CD4-positive, alpha-beta memory T cell (primary cell): ENCODE measurements at places on chromosomes 5 and 9.

DNA sequence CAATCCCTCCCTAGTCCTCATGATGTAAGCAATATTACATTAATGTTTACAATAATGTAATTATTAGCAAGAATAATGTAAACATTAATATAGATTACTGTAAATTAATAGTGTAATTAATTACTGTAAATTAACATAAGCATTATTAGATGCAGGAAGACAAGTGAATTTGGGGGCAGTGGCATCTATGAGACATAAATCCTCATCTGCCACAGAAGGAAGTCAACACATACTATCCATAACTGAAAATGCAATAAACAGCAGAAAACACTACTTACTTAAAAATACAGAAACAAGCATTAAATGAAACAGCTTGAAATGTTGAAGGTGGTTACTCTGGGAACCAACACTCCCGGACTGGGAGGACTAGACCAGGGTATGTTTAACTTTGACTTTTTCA is 685 bp upstream of the NIPSNAP3A start:
- DNase-seq: no peak
- H3K27ac ChIP-seq: peak overlapping the region; percentile 85
- peaks cover 15% of the 10 kb centered on the region for H3K4me1 ChIP-seq
- no peaks in the 10 kb centered on the region for H3K27me3 ChIP-seq
- no peaks in the 10 kb centered on the region for H3K36me3 ChIP-seq
- H3K4me3 ChIP-seq: peak overlapping the region; percentile 89

- H3K4me3 ChIP-seq: no peak overlapping the region
- H3K27me3 ChIP-seq: no peaks in the 10 kb centered on the region
- DNase-seq: no peak
Measured at GRCh38 chr5:150017226-150018005, 16.9 kb downstream of the HMGXB3 start.

GRCh38 chr9:14909961-14910805 is at the start of gene FREM1:
FREM1 (minus strand) TSS chr9:14910428; CDS start chr9:14868977, 41,451 bp downstream.
- H3K4me1 ChIP-seq: no peaks in the 10 kb centered on the region
- no peak within 1 kb of the TSS for H3K4me3 ChIP-seq
- DNase-seq: no peak

GRCh38 chr9:125674981-125675973 is 31.7 kb downstream of the MAPKAP1 start:
- no peak for DNase-seq
- H3K27ac ChIP-seq: no peak overlapping the region
- no peaks in the 10 kb centered on the region for H3K4me1 ChIP-seq
- no peak overlapping the region for H3K4me3 ChIP-seq

GRCh38 chr9:114612272-114612923 is 1.3 kb downstream of the TMEM268 start:
- H3K27me3 ChIP-seq: no peaks in the 10 kb centered on the region
- peak overlapping the region; percentile 77 for H3K4me3 ChIP-seq
- H3K27ac ChIP-seq: peak overlapping the region; percentile 72
- DNase-seq: no peak
- H3K36me3 ChIP-seq: no peaks in the 10 kb centered on the region

GRCh38 chr5:93348231-93348630 is 232.8 kb downstream of the NR2F1-AS1 start:
- no peaks in the 10 kb centered on the region for H3K4me1 ChIP-seq
- no peak for DNase-seq
- H3K36me3 ChIP-seq: no peaks in the 10 kb centered on the region

DNA sequence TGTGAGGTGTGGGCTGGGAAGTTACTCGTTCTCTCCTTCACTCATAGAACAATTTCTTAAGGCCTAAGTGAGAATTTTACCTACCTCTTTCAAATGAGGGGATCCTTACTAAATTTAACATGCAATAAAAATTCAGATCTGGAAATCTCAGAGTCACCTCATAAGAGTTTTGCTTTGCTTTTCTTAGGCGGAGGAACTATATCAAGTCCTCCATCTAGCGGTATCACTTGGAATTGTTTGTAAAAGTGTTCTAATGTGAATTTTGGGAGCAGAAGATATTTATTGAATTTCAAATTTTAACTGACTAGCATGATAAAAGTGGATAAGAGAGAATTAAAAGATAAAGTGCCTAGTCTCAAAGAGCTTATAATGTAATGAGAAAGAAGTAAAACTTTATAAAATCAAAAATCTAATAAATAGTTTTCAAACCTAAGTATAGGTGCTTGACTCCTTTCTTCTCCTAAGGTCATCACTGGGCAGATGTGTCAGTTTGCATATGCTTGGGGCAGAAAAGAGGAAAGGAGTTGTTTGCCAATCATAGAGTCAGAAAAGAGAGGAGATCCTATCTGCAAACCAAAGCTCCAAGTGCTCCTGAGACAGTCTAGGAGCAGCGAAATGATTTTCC is 145.7 kb upstream of the DAB2 start:
- no peaks in the 10 kb centered on the region for H3K27me3 ChIP-seq
- no peak overlapping the region for H3K4me3 ChIP-seq
- no peak overlapping the region for H3K27ac ChIP-seq
- DNase-seq: peak; percentile 11
- H3K4me1 ChIP-seq: no peaks in the 10 kb centered on the region
- no peaks in the 10 kb centered on the region for H3K36me3 ChIP-seq

DNA sequence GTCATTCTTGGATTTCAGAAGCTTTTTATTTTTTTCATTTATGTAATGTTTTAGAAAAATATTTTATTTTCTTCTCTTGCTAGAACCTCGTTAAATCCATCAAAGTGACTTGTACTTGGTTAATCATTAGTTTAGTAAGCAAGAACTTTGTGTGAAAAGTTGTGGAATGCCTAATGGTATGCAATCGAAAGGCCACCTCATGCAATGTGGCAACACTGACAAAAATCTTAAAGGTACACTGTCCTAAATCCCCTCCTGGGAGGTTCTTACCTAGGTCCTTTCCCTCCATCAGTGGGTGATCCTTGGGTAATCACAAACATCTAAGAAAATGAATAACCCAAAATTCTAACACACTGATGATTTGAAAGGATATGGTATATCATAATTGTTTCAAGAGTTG is 304.2 kb downstream of the DNAH5 start:
- H3K27ac ChIP-seq: no peak overlapping the region
- H3K36me3 ChIP-seq: no peaks in the 10 kb centered on the region
- H3K4me1 ChIP-seq: no peaks in the 10 kb centered on the region
- no peak for DNase-seq

GRCh38 chr9:128724744-128725211 is 851 bp upstream of the ZDHHC12 start:
- H3K4me3 ChIP-seq: peak overlapping the region; percentile 95
- peak overlapping the region; percentile 70 for H3K27ac ChIP-seq
- peaks cover 4% of the 10 kb centered on the region for H3K36me3 ChIP-seq
- DNase-seq: no peak
- peaks cover 28% of the 10 kb centered on the region for H3K4me1 ChIP-seq

- peaks cover 8% of the 10 kb centered on the region for H3K4me1 ChIP-seq
- H3K27ac ChIP-seq: no peak overlapping the region
- no peak overlapping the region for H3K4me3 ChIP-seq
- DNase-seq: no peak
- no peaks in the 10 kb centered on the region for H3K36me3 ChIP-seq
Measured at GRCh38 chr5:75148051-75148450, 88.6 kb downstream of the ANKRD31 start.

- DNase-seq: no peak
- no peak overlapping the region for H3K27ac ChIP-seq
- H3K4me1 ChIP-seq: peaks cover 19% of the 10 kb centered on the region
Measured at GRCh38 chr5:131217791-131218190, 46.1 kb upstream of the CDC42SE2 start.

GRCh38 chr5:124212934-124213333 is 533.5 kb downstream of the ZNF608 start:
- H3K27me3 ChIP-seq: no peaks in the 10 kb centered on the region
- no peaks in the 10 kb centered on the region for H3K36me3 ChIP-seq
- H3K4me3 ChIP-seq: no peak overlapping the region
- H3K27ac ChIP-seq: no peak overlapping the region
- H3K4me1 ChIP-seq: no peaks in the 10 kb centered on the region

DNA sequence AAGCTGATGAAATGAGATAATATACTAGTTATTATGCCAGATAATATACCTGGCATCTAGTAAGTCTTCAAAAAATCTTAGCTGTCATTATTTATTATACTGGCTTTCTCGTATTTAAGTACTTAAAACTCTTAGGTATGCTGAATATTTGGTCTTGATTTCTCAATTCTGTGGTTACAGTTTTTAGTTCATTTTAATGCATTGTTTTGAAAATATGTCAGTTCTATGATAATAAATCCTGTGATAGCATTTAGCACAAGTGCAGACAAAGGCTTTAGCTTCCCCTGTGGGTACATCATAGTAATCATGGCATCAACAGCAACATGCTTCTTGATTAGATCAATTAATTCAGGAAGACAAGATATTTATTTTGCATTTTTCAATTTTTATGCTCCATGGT is 133.0 kb downstream of the SMC2 start:
- H3K36me3 ChIP-seq: no peaks in the 10 kb centered on the region
- no peak overlapping the region for H3K27ac ChIP-seq
- no peak for DNase-seq
- no peaks in the 10 kb centered on the region for H3K4me1 ChIP-seq
- no peak overlapping the region for H3K4me3 ChIP-seq
- H3K27me3 ChIP-seq: no peaks in the 10 kb centered on the region

DNA sequence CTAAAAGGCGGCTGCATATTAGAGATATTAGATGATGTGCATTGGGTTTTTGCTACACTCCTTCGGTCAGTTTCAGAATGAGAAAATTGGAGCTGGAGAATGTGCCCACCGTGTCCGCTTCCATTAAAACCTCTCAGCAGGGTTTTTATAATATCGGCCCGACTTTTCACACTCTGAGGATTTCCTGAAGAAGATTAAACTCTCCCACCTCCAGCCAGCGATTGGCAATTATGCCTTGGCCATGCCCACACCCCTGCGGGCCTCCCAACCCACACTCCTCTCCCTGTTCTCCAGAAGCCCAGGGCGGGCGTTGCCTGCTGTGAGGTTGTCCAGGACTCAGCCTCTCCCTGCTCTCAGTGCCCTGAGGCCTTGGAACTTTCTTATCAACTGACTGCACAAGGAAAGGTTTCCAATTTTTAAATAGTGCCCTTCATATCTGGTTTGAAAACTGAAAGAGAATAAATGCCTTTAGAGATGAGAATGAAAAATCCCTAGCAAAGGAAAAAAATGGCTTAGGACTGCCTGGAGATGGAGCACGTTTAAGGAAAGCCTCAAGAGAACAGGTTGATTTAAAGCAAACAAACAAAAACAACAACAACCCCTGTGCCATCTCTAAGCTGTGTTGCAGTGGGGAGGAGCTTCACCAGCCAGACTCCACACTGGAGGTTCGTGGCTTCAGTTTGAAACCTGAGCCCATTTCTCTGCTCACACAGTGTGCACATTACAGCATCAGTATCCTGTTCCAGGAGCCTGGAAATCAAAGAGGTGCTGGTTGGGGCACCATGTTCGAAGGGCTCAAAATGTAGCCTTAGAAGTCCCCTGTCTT is 292.9 kb downstream of the NSG2 start:
- no peaks in the 10 kb centered on the region for H3K4me1 ChIP-seq
- H3K36me3 ChIP-seq: no peaks in the 10 kb centered on the region
- H3K4me3 ChIP-seq: no peak overlapping the region
- DNase-seq: no peak

GRCh38 chr5:53537711-53538110 is 22.7 kb upstream of the NDUFS4 start:
- H3K27me3 ChIP-seq: no peaks in the 10 kb centered on the region
- H3K4me1 ChIP-seq: no peaks in the 10 kb centered on the region
- H3K36me3 ChIP-seq: no peaks in the 10 kb centered on the region

GRCh38 chr9:134858051-134858841 is 22.4 kb upstream of the FCN2 start:
- no peaks in the 10 kb centered on the region for H3K4me1 ChIP-seq
- H3K27me3 ChIP-seq: peaks cover 4% of the 10 kb centered on the region
- DNase-seq: no peak
- H3K27ac ChIP-seq: no peak overlapping the region
- H3K36me3 ChIP-seq: no peaks in the 10 kb centered on the region
- no peak overlapping the region for H3K4me3 ChIP-seq

GRCh38 chr9:76453785-76454184 is 5.2 kb upstream of the GCNT1 start:
- no peak overlapping the region for H3K4me3 ChIP-seq
- H3K27ac ChIP-seq: no peak overlapping the region
- peaks cover 11% of the 10 kb centered on the region for H3K4me1 ChIP-seq

DNA sequence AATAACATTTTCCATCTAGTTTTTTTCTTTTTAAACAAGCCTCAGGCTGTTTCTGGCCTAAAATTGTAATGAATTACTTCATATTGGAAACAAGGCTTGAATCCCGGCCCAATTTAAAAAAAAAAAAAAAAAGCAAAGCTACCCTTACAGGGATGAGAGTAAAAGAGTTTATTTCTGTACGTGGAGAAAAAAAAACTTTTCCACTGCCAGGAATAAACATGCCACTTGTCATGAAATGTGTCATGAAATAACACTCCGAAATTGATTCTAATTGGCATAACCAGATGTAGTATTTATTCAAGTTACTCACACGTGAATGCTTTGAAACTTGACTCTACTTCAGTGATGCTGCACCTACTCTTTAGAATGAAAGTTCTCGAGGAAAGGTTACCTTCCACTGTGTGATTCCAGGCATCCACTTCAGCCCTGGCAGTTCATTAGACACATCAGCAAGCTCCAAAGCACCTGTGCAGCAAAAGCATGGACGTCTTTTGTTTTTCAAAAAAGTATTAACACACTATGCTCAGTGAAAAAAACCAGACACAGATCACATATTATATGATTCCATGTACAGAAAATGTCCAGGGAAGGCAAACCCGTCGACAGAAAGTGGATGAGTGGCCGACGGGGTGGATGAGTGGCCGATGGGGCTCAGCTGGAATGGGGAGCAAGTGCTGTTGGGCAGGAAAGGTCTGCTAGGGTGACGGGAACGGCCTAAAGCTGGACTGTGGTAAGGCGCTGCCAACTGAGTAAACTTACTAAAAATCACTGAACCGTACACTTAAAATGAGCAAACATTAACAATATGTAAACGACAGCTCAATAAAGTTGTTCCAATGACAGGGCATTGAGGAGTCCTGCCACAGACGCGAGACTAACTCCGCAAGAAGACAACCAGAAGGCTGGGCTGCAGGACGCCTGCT is 21.2 kb downstream of the NSUN2 start:
- H3K27ac ChIP-seq: no peak overlapping the region
- DNase-seq: no peak
- H3K4me3 ChIP-seq: no peak overlapping the region
- no peaks in the 10 kb centered on the region for H3K27me3 ChIP-seq
- no peaks in the 10 kb centered on the region for H3K4me1 ChIP-seq

GRCh38 chr5:171549274-171549673 is 129.8 kb downstream of the FGF18 start:
- H3K36me3 ChIP-seq: no peaks in the 10 kb centered on the region
- no peak for DNase-seq
- H3K4me1 ChIP-seq: no peaks in the 10 kb centered on the region
- no peak overlapping the region for H3K4me3 ChIP-seq

DNA sequence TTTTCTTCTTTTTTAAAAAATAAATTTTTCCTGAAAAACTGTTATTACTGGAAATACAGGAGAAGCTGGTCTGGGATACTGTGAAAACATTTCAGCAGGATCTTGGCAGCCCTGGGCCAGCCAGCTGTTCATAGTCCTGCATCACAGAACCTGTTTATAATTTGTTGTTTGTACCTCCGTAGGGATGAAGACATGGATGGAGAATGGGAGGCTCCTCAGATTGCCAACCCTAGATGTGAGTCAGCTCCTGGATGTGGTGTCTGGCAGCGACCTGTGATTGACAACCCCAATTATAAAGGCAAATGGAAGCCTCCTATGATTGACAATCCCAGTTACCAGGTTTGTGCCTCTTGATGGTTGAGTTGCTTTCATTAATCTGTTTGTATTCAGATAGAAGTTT is 12.4 kb upstream of the MAML1 start:
- no peak overlapping the region for H3K27ac ChIP-seq
- no peaks in the 10 kb centered on the region for H3K4me1 ChIP-seq
- no peak overlapping the region for H3K4me3 ChIP-seq
- H3K36me3 ChIP-seq: peaks cover 62% of the 10 kb centered on the region
